Stimulated activated CD4-positive, alpha-beta T cell treated with anti-CD3 and anti-CD28 coated beads, Interleukin-12 subunit alpha, Interleukin-12 subunit beta, amount 100 ng/mL, for 24 hours (primary cell): ENCODE measurements at places on chromosomes 7 and 10.
A peak's percentile ranks its signal among the peaks of the same experiment; 100 is the strongest.

- DNase-seq: no peak
Observed at GRCh38 chr10:4470231-4470835, 355.7 kb upstream of the AKR1E2 start.

DNA sequence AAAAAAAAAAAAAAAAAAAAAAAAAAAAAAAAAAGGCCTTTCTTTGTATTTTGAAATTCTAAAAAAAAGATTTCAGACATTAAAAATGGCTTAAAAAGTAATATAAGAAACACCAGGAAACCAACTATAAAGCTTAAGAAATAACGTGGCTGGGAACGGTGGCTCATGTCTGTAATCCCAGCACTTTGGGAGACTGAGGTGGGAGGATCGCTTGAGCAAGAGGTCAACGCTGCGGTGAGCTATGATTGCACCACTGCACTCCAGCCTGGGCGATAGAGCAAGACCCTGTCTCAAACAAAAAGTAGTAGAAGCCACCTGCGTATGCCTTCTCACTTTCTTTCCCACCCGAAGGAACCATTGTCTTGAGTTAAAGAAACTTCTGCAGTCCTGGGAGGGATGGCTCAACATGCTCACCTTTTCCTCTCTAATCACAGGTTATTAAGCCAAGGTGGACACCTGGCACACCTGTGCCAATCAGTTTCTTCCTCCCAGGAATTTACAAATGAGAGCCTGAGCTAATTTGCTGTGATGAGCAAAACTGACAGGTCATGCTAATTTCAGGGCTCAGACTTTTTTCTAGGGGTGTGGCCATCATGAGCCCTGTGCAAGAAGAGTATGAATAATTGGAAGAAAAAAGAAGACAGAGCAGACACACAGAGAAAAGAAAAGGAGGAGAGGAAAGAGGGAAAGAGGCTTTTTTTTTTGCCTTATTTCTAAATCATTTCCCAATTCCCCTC lies 72.0 kb upstream of the PARD3 start:
- no peak for DNase-seq

- no peak for DNase-seq
Observed at GRCh38 chr7:105206985-105207384, 181.7 kb downstream of the SRPK2 start.

- DNase-seq: no peak
Observed at GRCh38 chr7:139132887-139133286, 23.4 kb upstream of the ZC3HAV1 start.

GRCh38 chr7:5243261-5243660 lies 39.5 kb upstream of the SLC29A4 start:
- DNase-seq: no peak

GRCh38 chr7:135291809-135292253 lies 58.2 kb downstream of the STRA8 start:
- DNase-seq: no peak

GRCh38 chr7:48031111-48031510 lies 2.2 kb upstream of the SUN3 start:
- DNase-seq: no peak

GRCh38 chr10:31261511-31262311 lies 57.3 kb upstream of the ZEB1 start:
- no peak for DNase-seq

DNA sequence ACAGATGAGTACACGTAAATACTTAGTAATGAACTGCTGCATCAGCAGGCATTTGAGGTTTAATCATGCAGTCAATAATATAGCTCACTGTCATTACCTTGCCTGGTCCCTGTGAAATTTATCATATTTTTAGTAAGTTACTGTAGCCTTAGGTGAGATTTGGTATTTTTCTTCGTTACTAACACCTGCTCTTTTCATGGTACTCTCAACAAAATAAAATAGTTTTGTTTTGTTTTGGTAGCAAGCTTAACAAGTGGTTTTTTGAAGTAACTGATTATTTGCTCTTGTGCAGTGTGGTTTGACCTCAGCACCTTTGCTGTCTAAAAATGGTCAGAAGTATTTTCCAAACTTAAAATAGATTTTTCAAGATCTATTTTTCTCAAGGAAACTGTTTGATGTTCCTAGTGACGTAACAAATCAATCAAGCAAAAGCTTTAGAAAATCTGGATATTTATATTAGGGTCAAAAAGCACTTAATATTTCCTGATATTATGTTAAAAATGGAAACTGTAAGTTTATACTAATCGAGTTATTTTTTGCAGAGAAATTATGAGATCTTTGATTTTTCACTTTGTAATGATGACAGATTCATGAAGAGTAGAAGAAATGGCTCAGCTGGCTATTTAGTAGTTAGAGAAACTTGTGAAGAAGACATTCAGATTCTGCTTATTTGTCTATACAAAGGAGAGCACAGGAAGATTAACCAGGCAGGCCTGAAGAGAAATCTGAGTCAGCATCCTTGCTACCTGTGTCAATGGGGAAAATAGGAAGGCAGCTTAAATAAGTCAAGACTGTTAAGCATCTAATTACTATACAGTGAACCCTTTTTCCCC lies 21.0 kb upstream of the RPA3 start:
- DNase-seq: no peak

DNA sequence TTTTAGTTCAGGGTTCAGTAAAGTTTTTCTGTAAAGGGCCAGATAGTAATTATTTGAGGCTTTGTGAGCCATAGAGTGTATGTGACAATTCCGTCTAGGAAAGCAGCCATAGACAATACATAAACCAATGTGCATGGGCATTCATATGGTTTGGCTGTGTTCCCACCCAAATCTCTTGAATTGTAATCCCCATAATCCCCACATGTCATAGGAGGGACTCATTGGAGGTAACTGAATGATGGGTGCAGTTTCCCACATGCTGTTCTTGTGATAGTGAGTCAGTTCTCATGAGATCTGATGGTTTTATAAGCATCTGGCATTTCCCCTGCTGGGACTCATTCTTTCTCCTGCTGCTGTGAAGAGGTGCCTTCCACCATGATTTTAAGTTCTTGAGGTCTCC lies 29.9 kb downstream of the SEC61G start:
- no peak for DNase-seq

DNA sequence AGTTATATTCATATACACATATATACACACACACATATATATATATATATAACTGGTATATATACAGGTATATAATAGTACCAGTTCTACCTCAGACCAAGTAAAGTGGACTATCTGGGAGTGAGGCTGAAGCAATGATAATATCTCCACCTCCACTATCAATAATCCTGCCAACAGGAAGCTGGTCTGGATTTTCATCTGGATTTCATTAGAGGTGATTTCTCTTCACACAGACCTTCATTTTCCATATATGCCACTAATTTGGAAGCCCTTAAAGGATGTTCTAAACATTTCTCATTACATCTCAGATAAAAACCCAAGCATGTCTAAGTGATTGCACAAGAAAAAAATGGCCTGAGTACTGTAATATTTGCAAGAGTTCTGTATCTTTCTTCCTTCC lies 1.7 kb upstream of the SLC35B4 start:
- no peak for DNase-seq

DNA sequence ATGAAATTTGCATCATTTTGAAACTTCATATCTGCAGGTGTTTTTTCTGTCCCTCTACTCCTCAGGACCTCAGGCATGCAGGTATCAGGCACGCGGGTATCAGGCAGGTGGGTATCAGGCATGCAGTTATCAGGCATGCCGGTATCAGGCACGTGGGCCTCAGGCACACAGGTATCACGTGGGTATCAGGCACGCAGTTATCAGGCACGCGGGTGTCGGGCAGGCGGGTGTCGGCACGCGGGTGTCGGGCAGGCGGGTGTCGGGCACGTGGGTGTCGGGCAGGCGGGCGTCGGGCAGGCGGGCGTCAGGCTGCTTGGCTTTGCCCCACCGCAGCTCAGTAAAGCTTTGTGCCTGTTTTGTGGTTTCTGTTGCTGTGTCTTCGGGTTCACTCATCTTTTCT lies 8.7 kb downstream of the SPRN start:
- no peak for DNase-seq

- no peak for DNase-seq
Observed at GRCh38 chr7:132430861-132431822, 145.1 kb downstream of the PLXNA4 start.

DNA sequence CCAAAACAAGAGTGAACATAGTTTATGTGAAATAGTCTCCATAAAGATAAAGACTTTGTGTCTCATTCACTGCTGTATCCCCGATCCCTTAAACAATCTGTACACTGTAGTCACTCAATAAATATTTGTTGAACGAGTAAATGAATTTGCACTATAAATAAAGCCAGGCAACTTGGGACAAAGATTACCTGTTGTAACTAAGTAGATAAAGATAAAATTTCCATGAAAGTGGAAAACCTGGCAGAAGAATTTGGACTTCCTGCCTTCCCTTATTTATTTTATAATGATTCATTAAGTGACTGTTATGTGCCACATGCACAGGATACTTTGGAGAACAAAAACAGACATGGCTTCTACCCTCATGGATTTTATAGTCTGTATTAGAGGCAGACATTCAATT lies 277.7 kb upstream of the KAT6B start:
- DNase-seq: no peak

- no peak for DNase-seq
Observed at GRCh38 chr7:74311305-74311744, 22.1 kb downstream of the CLIP2 start.

- peak; percentile 16 for DNase-seq
Observed at GRCh38 chr10:103800789-103801540, 54.4 kb downstream of the SH3PXD2A start.

DNA sequence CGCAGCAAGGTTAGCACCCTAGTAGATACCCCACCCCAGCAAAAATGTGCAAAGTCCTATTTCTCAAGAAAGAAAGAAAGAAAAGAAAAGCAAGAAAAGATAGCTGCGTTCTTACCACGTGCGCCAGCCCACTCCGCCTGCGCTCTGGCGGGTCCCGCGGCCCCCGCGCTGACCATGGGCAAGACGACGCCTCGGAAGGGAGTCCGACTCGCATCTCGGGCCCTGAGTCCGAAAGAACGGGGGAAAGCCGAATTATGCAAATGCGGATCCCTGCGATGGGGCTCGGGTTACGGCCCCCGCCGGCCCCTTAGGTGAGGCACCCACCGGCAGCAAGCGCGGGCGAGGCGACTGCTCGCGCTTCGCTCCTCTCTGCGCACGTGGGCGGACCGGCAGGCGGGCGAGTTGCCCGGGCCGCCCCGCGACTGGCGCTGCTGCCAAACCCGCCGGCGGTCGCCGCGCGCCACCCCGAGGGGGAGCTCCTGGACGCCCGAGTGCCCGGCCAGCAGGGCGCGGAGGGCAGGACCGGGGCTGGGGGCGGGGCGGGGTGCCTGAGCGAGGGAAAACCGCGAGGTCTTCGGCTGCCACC lies 2.4 kb upstream of the EGR2 start:
- DNase-seq: no peak

DNA sequence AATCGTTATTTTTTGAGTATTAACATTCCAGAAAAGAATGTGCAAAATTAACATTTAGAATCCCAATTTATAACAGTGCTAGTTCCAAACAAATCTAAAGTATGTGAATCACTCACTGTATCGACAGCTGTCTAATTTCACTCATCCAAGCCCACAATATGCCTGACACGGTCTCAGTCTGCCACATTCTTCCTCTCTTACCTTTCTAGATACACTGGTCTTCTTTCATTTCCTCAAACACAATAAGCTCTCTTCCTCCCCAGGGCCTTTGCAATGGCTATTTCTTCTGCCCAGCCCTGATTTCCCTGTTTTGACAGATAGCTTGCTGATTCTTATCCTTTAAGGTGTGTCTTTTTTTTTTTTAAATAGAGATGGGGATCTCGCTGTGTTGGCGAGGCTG lies 48.8 kb downstream of the UBE2H start:
- no peak for DNase-seq

DNA sequence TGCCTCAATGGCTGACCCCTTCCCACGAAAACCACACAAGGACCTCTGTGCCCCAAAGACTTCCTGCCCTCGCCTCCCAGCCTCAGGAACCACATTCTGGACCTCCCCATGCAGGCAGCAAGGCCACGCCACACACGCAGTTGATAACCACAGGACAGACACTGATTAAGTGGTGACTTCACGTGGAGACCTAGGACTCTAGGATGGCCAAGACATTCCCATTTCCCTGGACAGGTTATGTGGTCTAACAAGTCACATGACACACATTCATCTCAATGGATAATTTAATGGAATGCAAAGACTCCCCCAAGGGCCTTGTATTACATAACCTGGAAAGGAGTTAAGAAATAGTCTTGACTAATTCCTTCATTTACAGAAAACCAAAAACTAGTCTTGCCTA lies 110.2 kb downstream of the LARP4B start:
- DNase-seq: no peak

DNA sequence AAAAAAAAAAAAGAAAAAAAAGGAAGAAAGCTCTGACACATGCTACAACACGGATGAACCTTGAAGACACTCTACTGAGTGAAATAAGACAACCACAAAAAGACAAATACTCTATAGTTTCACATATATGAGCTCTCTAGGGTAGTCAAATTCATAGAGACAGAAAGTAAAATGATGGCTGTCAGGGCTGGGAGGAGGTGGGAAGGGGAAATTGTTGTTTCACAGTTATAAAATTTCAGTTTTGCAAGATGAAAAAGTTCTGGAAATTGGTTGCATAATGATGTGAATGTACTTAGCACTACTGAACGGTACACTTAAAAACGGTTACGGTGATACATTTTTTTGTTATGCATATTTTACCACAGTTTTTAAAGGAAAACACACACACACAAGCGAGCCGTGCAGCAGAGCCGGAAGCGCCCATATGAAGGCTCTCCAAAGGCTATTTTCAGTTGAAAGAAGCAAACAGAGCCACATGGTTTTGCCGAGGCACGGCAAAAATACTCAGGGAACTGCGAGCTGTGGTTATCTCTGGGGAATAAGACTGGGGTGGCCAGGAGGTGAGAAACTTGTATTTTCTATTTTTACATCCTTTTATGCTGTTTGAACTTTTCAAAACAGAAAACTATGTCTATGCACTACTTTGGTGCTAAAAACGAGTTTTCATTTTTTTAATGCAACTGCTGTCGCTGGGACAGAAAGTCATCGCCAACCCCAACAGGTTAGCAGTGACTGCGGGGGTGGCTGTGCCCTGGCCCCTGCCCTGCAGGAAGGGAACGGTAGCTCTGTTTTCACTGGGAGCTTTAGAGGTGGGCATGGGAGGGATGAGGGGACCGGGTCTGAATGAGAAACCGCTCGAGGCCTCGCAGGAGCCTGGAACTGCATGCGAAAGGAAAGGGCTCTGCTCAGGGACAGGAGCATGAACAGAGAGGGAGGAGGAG lies 132.9 kb downstream of the OAT start:
- no peak for DNase-seq

DNA sequence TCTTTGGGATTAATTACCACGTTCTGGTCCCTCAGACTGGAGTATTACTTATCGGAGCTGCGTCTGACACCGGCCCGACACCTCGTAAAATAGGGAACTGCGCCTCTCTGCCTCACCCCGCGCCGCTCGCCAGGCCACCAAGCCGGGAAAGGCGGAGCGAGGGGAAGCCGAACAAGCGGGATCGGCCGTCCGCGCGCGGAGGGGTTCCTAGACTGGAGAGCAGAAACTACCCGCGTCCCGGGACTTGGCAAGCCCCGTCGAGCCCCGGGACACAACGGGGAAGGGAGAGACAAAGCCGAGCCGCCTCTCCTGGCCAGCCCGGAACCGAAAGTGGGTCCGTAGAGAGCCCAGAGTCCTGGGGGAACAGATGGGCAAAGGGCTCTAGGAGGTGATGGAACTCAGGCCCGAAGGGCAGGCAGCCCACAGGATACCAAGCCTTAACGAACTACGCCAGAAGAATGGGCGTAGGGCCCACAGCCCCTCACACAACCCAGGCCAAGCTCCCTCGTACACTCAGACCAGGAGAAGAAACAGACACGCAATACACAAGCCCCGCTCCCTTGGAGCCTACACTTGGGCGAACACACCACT lies 6.5 kb downstream of the LBX1 start:
- DNase-seq: no peak

GRCh38 chr7:128357217-128357613 lies 4.3 kb downstream of the PRRT4 start:
- no peak for DNase-seq
